Effector memory CD8-positive, alpha-beta T cell (primary cell): ENCODE measurements at places on chromosomes 6 and 20.

DNA sequence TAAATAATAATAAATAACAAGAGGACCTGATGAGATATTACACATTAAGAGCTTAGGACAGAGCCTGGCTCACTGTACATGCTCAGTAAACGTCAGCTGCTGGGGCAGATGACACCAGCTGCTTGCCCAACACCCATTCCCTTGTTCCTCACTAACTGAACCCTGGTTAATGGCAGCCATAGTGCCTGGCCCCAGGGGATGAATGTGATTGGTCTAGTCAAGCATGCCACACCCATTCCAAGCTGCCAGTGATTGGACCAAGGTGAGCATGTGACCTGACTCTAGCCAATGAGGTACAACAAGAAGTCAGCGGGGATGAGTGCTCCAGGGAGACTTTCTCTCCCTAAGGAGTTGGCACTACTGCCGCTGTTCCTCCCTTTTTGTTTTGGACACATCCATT lies 85.1 kb upstream of the PTPN1 start:
- DNase-seq = no peak

GRCh38 chr6:90109141-90109540 lies 187.5 kb downstream of the BACH2 start:
- no peak for DNase-seq

GRCh38 chr6:8969747-8970146 lies 534.4 kb upstream of the SLC35B3 start:
- DNase-seq = no peak

GRCh38 chr6:34934516-34934915 lies 45.5 kb downstream of the ANKS1A start:
- no peak for DNase-seq

- DNase-seq = no peak
Measured at GRCh38 chr6:56102216-56102615, 145.2 kb downstream of the COL21A1 start.

DNA sequence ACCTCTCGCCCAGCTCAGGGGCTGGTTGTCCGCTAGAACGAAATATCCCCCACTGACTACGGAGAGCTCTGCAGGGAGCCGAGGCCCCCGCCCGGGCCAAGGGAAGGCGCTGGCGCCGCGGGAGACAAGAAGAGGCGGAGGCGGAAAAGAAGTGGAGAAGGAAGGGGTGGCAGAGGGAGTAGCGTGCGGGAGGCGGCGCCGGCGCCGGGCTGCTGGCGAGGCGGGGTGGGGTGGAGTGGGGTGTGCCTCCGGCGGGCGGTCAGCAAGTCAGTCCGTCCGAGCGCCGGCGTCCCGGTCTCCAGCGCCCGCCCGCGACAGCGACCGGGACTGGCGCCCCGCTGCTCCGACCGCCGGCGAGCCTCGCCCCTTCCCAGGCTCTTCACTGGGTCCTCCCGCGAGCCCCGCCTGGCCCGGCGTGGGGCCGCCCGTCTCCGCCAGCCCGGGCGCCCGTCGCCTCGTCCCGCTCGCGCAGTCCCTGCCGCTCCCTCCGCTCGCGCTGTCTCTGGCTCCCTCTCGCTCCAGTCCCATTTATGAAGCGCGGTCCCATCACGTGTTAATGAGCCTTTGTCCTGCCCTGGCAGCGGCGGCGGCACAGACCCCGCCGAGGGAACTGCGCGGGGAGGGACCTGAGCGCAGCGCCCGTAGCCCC lies at the start of gene CNR1:
Gene CNR1, minus strand, starts transcription at position 504 of the 649 bp plus-strand sequence. CDS start 21,073 bp downstream, outside the sequence.
- DNase-seq = no peak

DNA sequence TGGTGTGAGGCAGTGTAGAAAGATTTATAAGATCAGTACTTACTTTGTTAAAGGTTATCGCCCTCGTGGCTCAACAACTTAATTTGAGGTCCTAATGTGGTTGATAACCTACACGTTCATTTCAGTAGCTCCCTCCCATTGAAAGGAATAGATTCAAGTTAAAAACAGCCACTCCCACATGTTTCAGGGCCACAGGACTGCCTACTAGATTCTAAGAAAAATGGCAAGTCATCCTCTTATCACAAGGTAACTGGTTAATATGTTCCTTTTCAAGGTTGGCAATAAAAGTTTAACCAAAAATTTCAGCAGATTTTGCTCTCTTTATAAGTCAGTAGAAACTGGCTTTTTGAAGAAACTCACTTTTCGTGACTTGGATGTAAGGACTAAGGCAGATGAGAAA lies 17.1 kb downstream of the GSTA2 start:
- no peak for DNase-seq

- no peak for DNase-seq
Measured at GRCh38 chr6:16922282-16922681, 161.0 kb upstream of the ATXN1 start.

- no peak for DNase-seq
Measured at GRCh38 chr6:163309491-163310026, 105.0 kb upstream of the QKI start.

DNA sequence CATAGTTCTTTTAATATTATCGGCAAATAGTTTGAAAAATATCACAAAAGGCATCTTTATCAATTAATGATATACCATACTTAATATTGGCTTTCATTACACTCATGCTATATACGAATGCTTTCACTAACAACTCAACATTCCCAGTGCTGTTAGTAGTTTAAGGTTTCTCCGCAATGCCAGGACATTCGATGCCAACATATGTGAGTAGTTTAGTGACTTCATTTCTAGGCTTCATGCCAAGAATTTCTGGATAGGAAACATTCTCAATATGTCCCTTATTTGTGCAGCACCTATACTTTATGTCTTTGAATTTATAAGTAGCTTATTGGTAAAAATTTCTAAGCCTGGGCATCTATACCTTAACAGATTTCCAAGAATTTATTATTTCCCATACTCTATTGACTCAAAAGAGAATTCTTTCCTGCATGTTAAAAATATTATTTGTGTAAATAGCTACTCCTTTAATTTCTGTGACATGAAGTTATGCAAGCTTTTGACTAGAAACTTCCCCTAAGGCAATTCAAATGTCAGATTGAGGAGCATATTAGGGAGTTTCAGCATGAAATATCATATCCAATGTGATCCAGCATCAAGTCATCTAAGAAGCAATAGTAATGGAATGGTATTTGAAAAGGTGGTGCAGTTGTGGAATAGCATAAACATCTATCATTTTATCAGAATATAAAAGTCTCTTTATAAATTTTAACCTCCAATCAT lies 236.0 kb upstream of the STXBP5 start:
- no peak for DNase-seq

GRCh38 chr6:72367439-72367838 lies 254.4 kb upstream of the KCNQ5 start:
- no peak for DNase-seq
